ENCODE measurements at places on chromosomes 13 and 19.

- DNase-seq: no peak
Observed at GRCh38 chr19:51101171-51101865, 6.9 kb downstream of the CTU1 start.

DNA sequence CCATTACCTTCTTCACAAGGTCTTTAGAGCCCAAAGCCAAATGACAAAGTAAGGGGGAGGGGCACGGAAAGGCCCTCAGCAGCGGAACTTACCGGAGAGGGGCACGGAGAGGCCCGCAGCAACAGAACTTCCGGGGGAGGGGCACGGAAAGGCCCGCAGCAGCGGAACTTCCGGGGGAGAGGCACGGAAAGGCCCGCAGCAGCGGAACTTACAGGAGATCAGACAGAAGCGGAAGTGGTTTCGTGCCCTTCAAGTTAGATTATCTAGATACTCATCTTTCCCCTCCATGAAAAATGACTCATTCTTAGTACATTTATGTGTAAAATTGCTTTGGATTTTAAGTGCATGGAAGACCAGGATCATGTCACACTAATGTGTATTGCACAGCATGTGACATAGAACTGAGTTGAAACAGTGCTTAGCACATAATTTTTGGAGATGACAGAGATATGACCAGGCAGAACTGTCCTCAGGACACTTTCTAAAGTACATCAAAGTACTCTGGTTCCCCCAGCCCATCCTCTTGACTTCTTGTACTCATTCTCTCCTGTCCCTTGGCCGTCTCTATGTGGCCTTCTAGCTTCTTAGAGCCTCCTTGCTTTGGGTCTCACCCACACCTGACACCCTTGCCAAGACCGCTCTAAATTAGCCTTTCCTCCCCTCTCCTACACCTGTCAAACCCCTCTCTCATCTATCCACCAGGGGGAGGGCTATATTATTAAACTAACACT is 25.7 kb upstream of the TPTE2 start:
- no peak for DNase-seq

DNA sequence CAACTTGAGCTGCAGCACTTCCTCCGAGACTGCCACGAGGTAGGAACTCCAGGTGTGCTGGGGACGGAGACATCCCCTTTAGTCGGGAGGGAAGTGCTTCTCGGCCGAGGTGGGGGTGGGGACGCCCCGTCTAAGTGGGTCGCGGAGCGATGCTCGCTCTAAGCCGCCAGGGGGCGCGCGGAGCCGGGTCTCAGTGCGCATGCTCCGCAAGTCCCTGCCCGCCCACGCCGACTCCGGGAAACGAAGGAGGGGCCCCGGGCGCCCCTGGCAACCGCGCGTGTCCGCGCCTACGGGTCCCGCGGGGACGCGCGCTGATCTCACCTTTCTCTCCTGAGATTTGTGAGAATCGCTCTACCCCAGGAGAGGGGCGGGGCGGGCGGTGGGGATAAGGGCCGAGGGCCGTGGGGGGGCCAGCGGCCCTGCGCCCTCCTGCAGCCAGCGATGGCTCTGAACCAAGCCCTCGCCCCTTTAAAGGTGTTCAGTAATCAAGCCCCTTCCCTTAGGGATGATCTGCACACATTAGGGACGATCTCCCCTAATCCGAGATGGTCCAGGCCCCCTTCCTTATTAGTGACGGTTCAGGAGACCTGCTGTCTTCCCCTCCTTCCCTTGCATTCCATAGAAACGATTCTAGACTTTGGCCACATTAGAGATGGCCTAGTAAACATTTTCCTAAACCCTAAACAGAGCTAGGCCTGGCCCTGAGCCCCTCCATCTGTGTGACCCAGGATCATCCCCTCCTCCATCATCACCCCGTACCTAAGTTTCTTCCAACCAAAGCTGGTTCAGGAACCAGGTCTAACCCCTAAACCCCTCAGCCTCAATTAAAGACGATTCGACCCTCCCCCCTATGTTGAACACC is 47.3 kb upstream of the SHKBP1 start:
- DNase-seq: peak; percentile 84

DNA sequence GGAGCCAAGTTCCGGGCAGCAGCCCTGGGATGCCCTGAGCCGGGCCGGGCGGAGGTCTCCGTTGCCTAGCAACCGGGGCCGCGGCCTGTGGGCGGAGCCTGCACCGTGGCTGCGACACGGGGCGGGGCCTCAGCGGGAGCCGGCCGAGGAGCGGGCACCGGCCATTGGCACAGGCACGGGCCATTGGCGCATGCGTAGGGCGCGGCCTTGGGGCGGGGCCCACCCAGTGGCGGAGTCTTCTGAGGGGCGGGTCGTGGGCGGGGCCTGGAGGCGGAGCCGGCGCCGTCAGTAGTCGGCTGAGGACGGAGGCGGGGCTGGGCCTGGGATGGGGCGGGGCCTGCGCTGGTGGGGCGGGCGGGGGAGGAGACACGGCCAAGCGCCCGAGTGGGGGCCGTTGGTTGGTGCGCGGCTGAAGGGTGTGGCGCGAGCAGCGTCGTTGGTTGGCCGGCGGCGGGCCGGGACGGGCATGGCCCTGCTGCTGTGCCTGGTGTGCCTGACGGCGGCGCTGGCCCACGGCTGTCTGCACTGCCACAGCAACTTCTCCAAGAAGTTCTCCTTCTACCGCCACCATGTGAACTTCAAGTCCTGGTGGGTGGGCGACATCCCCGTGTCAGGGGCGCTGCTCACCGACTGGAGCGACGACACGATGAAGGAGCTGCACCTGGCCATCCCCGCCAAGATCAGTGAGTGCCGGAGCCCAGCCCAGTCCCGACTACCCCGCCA is at the start of gene IZUMO4:
Gene IZUMO4 (plus strand): TSS at position 436 of the 723 bp plus-strand sequence. CDS start 31 bp downstream, at position 467.
- DNase-seq: peak; percentile 99

- no peak for DNase-seq
Observed at GRCh38 chr13:65768545-65768944, 1461.6 kb downstream of the PCDH9 start.

DNA sequence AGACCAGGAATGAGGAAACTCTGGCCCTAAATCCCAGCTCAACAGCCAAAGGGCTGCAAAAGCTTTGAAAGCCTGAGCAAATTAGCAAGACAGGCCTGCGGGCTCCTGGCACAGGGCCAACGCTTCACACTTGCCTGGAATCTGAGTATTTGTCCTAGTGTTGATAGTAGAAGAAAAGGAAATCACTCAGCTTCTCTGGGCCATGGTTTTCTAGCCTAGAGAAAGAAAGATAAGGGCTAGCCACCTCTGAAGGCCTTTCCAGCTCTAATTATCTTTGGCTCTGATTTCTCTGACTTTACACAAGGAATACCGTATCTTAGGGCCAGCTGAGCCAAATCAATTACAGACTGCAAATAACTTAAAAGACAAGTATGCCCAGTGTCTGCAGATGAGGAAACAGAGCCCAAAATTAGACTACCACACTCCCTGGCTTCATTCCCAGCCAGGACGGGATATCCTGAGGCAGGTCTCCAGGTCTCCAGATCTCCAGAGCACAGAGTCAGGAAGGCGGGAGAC is 69.6 kb downstream of the STK24 start:
- DNase-seq: no peak

DNA sequence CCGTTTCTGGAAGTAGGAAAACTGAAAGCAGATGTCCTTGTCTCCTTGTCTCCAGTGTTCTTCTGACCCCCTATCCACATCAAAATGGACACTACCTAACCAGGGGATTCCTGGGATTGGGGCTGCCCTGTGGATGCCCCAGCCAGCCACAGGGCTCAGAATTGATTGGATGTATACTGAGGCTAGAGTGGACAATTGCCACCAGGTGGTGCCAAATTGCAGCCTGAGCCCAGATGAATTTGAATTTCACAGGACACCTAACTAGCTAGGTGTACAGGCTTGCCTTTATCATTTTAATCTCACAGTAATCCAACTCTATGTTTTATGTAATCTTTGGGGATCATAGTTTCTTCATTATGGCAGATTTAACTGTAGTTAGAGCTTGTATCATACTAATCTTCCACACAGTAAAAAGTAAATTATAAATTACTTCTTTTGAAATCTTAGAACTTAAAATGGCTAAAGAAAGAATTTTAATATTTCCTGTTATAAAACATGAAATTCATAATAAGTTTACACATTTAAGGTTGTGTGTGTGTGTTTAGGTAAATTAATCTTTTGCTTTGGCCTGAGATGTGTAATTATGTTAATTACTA is 58.0 kb downstream of the PIBF1 start:
- DNase-seq: peak; percentile 8

GRCh38 chr13:60267498-60268202 is 103.9 kb upstream of the DIAPH3 start:
- DNase-seq: no peak

GRCh38 chr19:47302249-47302648 is 7.4 kb upstream of the C5AR1 start:
- DNase-seq: no peak

DNA sequence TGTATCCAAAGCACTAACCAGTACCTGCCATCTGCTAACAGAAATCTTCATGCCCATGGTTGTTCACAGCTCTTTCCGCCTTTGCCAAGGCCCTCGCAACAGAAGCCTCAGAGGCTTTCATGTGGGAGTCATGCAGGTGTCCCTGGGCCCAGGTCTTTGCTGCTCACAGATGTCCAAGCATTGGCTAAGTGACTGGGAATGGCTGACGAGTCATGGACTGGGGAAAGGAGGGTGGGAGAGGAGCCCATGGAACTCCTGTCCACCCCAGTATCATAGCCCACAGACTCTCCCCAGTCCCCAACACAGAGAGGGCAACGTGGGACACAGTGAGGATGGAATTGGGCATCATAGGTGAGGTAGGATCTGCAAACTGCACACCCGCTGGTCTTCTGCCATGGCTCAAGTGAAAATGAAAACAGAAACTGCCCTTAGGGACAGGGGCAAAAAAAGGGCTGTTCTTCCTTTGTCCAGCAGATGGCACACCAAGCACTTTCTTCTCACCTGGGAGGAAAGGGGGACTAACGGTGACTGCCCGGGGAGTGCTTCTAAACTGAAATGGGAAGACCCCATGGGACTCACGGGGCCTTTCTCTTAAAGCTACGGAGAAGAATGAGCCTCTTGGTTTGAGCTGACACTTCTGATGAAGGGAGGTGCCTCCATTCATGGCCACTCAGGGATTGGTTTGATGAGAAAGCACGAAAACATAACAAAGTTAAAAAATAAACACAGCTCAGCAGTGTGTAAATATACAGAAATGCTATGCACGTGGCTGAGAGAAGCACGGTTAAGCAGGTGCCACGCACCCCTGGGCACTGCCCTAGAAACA is 11.1 kb upstream of the DHRS12 start:
- DNase-seq: peak; percentile 67

DNA sequence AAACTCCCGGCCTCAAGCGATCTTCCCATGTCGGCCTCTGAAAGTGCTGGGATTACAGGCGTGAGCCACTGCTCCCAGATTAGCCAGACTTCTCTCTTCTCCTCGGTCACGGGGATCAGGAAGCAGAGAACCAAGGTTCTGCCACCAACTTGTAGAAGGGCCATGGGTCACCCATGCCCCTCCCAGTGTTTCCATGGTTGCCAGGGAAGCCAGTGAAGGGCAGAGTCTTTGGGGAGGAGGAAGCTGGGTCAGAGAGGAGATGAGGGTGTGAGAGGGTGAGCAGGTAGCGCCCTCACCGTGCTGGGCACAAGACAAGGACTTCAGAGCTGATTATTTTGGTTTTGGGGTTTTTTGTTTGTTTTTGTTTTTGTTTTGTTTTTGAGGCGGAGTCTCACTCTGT is 77.1 kb downstream of the GNG7 start:
- DNase-seq: no peak

- no peak for DNase-seq
Observed at GRCh38 chr19:19026299-19026971, 6.9 kb downstream of the SUGP2 start.

DNA sequence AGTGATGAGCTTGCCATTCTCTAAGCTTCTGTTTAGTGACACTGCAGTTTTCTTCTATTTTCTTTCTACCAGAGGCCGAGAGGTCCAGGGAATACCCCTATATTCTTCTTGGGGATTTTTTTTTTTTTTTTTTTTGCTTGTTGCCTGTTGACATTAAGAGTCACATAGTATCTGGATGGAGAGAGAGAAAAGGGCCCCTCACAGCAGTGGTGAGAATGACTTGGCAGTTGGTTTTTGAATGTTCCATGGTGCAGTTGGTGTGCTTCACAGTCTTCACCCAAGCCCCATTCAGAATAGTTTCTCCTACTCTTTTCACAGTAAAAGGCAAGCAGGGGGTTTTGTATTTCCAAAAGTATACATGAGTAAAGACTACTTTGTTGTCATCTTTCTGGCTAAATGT is 577.9 kb downstream of the LMO7 start:
- DNase-seq: no peak

DNA sequence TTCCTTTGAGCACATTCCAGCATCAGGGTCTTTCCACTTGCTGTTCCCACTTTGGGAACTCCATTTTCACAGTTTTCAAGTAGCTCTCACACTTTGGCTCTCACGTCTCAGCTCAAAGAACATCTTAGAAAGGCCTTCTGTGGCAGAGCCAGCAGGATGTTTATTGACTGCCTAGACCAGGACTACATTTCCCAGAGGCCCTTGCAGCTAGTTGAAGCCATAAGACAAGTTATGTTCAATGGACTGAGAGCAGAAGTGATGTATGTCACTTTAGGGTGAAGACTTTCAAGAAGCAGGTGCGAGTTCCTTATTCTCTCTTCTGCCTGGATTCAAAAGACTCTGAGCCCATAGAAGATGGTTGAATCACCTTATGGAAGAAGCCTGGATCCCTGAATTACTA is 4.3 kb upstream of the HAUS5 start:
- DNase-seq: no peak

DNA sequence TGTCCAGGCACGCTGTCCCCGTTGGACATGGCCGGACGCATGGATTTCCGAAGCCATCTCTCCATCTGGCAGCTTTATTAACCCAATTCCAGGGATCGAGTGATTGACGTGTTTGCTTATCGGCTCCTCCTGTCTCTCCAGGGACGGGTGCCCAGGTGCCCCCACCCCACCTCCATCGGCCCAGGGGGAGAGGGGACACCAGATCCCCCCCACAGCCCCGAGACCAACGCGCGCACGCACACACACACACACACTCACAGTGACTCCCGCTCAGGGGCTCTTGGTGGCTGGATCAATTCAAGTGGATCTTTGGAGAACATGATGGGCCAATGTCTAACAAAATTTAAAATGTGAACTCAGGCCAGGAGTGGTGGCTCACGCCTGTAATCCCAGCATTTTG is 23.1 kb upstream of the ONECUT3 start:
- DNase-seq: no peak

DNA sequence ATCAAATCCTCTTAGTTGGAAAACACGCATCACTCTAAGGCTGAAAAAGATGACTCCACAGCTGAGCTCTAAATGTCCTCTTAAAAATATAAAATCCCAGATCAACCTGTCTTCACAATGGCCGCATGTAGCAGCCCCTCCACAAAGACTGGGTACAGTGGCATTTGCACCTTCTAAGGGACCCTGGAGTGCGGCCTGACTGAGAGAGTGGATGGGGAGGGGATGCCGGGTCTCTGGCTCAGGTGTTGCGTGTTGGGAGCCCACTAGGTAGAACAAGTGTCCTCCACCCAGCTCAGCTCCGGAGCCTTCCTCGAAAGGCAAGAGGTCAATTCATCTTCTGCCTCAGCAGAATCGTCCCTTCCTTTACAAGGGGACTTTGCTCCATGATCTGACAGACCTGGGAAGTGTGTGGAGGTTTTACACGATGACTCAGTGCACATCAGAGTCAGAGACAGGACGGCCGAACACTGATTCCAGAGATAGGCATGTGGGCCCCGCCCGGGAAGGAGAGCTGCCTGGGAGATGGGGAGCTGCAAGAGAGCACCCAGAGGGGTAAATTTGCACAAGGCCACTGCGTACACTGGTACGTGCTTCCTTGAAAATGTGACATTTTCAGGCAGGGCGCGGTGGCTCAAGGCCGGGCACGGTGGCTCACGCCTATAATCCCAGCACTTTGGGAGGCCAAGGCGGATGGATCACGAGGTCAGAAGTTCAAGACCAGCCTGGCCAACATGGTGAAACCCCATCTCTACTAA is 23.5 kb upstream of the SLC15A1 start:
- DNase-seq: no peak

- no peak for DNase-seq
Observed at GRCh38 chr13:95954266-95954665, 98.9 kb downstream of the UGGT2 start.

Data from neural crest cell (in vitro differentiated cells).